CD4-positive, alpha-beta T cell treated with Interleukin-6 for 4 hours (primary cell): ENCODE measurements at places on chromosomes 4 and X.

DNA sequence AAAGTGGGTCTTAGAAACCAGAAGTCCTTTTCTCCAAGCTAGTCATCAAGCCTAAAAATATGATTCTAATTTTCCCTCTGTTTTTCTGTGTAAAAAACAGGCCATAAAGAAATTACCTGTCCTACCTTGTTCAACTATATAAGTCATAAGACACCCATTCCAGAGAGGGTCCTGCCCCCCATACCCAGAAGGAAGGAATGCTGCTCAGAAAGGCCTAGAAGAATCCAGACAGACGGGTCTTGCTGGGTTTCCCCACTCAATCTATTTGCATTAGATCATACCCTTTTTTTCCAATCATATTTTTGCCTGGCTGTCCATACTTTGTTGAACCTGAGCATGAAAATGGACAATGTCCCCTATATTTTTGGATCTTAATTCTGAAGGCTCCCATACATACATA is 16.3 kb upstream of the XAGE2 start:
- no peak for DNase-seq

DNA sequence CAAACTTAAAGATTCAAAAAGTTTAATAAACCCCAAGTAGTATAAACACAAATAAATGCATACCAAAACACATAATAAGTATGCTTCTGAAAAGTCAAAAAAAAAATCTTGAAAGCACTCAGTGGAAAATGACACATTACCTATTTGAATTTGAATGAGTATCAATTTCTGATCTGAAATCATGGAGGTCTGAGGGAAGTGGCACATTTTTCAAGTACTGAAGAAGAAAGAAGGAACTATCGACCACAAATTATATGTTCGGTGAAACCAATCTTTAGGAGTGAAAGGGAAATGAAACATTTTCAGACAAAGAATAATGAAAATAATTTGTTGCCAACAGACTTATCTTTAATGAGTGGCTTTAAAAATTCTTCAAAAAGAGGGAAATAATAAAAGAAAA is 12.1 kb upstream of the F9 start:
- DNase-seq: no peak

DNA sequence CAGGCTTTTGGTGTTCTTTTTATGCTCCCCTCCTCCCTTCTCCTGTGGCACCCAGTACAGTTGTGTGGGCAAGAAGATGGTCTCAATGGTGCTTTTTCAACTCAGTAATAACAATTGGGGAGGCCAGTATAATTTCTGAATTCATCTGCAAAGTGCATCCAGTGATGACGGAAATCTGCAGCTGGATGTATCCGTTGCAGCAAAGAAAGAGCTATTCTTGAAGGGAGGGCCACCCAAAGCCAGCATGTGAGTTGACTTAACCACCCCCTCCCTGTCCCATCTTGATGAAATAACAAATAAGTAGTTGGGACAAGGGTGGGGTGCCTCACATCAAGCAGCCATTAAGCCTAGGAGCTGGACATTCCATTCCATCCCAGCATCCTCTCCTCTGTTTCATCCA is 30.7 kb downstream of the TSC22D3 start:
- no peak for DNase-seq

DNA sequence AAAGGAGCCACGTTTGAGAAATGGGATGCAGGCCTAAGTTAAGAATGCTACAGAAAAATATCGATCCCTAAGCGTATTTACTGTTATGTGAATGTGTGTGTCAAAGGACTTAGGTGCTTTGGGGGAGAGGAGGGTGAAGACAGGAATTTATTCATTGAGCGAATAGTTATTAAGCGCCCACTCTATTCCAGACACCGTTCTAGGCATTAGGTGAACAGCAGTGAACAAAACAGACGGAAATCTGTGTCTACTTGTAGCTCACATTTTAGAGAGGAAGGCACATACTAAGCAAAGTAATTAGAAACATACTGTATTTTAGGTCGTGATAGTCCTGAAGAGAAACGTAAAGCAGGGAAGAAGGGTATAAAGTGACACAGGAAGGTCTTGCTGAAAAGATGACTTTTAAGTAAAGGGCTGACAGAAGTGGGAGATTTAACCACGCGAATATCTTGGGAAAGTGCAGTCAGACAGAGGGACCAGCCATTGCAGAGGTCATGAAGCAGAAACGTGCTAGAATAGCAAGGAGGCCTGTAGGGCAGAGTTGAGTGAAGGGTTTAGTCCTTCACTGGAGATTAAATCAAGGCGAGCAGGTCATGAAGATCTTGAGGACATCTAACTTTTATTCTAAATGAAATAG is 541 bp downstream of the AIMP1 start:
- DNase-seq: no peak

DNA sequence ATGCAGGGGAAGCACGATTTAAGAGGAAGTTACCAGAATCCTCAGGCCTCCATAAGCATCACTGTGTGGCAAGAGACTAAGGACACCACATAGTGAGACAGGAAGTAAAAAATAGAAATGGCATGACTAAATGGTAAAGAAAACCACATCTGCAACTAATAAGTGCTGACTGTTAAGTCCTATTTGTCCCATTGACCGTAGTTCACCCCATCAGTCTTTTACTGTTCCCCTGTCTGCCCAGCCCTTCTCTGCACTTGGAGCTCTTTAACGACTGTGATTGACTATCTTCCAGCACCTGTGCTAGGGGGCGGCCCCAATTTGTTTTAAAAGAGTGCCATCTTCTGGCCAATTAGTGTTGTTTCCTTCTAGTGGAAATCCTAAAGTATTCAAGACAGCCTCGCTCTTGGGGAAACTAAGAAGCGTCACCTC is 94.2 kb downstream of the MAOA start:
- DNase-seq: peak; percentile 52

GRCh38 chr4:6281436-6282313 is 12.0 kb downstream of the WFS1 start:
- no peak for DNase-seq

DNA sequence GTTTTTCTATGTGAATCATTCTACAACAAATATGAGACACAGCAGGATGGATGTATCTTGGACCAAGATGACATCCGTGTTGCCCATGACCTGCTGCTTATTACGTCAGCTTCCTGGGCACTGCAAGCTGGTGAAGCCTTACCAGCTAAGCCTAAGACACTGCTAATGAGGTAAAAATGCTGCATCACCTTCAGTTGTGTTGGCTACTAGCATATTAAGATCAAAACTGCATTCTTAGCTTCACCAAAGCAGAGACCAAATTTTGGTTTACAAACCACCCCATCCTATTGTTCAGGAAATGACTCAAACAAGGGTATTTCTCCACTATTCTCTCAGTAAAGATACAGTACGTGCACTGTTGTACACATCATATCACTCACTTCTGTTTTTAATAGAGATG is 50.3 kb downstream of the MAML3 start:
- peak; percentile 43 for DNase-seq

- DNase-seq: peak; percentile 22
Observed at GRCh38 chr4:176034499-176034898, 31.1 kb upstream of the WDR17 start.

GRCh38 chr4:163703251-163703650 is 208.8 kb downstream of the TMA16 start:
- no peak for DNase-seq

GRCh38 chr4:184544788-184545409 is 70.5 kb upstream of the IRF2 start:
- DNase-seq: no peak

DNA sequence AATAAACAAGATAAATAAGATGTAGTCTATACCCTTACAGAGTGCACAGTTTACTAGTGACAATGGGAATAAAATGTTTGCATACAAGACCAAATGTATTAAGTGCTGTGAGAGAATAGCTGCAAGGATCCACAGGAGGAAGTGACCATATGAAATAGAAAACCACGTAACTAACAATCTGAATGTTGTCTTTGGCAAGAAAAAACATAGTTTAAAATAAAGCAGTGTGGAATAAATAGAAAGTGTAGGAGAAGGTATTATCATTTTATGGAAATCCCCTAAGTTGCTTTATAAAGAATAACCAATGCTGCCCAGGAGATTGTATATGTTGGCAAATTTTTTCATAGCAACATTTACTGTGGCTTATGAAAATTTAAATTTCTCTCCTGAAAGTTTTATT is 116.1 kb downstream of the PCDH7 start:
- DNase-seq: no peak

DNA sequence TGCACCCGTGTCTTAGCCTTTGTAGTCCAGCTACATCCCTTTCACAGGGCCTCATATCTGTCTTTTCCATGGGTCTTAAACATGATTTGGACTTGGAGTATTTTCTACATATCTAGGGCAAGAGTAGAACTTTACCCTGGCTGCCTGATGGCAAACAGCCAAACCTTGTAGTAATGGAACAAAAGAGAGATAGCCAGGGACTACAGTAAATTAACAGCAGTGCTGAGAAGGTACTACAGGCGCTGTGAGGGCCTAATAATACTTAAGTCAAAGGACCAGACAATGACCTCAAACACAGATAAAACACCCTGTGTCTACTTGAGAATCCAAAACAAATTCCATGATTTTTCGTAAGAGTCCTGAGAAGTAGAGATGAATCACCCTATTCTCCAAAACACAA is 111.0 kb upstream of the WDR17 start:
- DNase-seq: no peak

DNA sequence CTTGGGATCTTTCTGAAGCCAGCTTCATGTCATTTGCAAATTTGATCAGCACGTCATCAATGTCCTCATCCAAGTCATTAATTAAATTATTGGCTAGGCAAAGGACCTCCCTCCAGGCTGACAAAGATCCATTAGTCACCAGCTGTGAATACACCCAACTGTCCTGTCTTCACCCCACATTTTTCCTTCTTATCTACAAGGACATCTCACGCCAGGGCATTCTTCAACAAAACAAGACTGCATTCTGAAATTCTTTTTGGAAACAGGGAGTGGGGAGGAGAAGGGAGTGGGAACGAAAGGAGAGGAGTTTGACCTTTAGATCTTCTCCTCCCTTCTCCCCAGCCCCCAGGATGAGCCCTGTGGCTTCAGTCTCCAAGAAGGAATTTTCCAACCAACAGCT is 32.7 kb downstream of the NLGN3 start:
- DNase-seq: no peak

DNA sequence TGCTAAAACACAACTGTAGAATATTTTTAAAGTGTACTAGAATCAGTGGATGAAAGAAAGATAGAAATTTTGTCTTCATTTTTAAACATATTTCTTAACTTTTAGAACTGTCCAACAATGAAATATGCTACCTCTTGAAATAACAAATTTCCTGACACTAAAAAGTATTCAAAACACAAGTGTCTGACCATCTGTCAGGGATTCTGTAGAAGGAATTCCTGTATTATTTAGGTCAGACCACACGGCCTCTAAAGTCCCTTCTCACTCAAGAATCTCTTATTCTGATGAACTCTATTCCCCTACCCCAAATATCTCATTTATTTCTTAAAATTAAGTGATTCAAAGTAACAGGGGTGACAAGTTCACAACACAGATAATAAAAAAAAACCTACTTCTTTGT is 99.1 kb downstream of the MAML3 start:
- no peak for DNase-seq

GRCh38 chr4:4418676-4419390 is 31.9 kb downstream of the NSG1 start:
- DNase-seq: peak; percentile 45

- no peak for DNase-seq
Observed at GRCh38 chr4:16684097-16684496, 214.3 kb downstream of the LDB2 start.

- DNase-seq: no peak
Observed at GRCh38 chr4:168711197-168712140, 214.6 kb downstream of the PALLD start.

GRCh38 chr4:185304944-185305690 is 90.6 kb downstream of the LRP2BP start:
- DNase-seq: peak; percentile 40

- DNase-seq: no peak
Observed at GRCh38 chr4:38684271-38684670, 20.3 kb downstream of the KLF3 start.

GRCh38 chrX:12953420-12953819 is 21.5 kb upstream of the TMSB4X start:
- DNase-seq: peak; percentile 48

DNA sequence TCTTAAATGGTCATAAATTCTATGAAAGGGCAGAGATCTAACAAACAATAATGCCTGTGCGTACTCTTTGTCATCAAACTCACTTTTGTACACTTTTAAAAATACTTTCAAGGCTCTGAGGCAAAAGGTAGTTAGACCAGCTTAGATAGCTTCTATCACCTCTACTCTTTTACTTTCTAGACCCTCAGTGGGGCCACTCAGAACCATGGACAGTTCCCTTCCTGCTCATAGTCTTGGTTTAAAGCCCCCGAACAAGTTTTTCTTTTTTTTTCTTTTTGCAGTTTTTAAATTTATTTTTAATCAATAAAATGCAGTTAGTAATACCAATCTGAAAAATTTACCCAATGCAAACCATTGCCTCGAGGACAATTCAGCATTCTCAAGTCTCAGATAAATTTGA is 460.5 kb upstream of the CNKSR2 start:
- DNase-seq: no peak

GRCh38 chr4:25307596-25307995 is 5.0 kb upstream of the ZCCHC4 start:
- DNase-seq: no peak

GRCh38 chr4:150402871-150403272 is 179.1 kb upstream of the MAB21L2 start:
- peak; percentile 24 for DNase-seq

DNA sequence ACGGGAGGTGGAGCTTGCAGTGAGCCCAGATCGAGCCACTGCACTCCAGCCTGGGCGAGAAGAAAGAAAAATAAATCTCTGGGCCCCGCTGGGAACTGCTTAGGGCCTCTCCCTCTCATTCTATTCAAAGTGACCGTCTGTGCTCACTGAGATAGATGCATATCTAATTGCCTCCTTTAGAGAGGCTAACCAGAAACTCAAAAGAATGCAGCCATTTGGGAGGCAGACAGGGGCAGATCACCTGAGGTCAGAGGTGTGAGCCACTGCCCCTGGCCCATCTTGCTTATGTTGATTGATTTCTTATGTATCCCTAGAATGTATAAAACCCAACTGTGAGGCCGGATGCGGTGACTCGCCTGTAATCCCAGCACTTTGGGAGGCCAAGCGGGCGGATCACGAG is 6.2 kb upstream of the CSF2RA start:
- DNase-seq: no peak

DNA sequence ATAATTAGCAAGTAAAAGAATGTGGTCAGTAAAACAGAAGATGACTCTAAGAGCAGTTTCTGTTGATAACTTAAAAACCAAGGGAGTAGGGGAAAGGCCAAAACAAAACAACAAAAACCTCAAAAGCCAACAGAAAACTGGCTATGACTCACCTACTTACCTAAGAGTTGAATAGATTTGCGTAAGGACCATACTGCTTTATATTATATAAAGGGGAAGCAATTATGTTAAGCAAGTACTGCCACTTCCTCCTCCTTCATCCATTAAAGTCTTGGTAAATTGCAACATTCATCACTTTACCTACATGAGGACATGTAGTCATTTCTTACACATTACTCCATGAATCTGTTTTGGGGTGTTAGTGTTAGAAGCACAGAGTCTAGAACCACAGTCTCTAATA is 85.9 kb upstream of the FAM47A start:
- no peak for DNase-seq

GRCh38 chr4:151304226-151304625 is 21.2 kb downstream of the SH3D19 start:
- no peak for DNase-seq

GRCh38 chr4:4395371-4395770 is 8.5 kb downstream of the NSG1 start:
- no peak for DNase-seq

- no peak for DNase-seq
Observed at GRCh38 chr4:115279330-115279729, 165.9 kb upstream of the NDST4 start.

GRCh38 chrX:100413229-100413628 is 3.2 kb upstream of the PCDH19 start:
- DNase-seq: no peak
